ENCODE measurements at places on chromosomes 12 and 14. TPM values are rescaled to one million over a fixed set of nuclear protein-coding genes. Genes with fewer than 3 reads are reported as not detected.

Gene LRRIQ1
- total RNA-seq = not detected

Gene LRRC10
- 50.8 TPM for total RNA-seq

Gene TNFAIP2
- total RNA-seq = 50.5 TPM

Gene KRT1
- total RNA-seq = 0.15 TPM

Gene RASSF9
- 6.1 TPM for total RNA-seq

Gene ASB2
- total RNA-seq = 268 TPM

Gene SYNDIG1L
- 0.22 TPM for total RNA-seq

Gene RNU4-1
- total RNA-seq = 1,438 TPM

Gene OTX2
- not detected for total RNA-seq

Gene SERPINA10
- not detected for total RNA-seq

Gene CD163
- total RNA-seq = 64.5 TPM

Gene LRP1-AS
- not detected for total RNA-seq

Gene B4GALNT1
- 5.1 TPM for total RNA-seq

Gene C12orf56
- total RNA-seq = not detected

Gene KRT5
- total RNA-seq = 1.1 TPM

Gene FAM186B
- 0.47 TPM for total RNA-seq

Gene MGP
- 295 TPM for total RNA-seq

Gene TMEM233
- total RNA-seq = 0.25 TPM

Gene SOX5
- 4.0 TPM for total RNA-seq

Gene ENDOU
- total RNA-seq = 0.30 TPM

Gene AMDHD1
- total RNA-seq = 0.35 TPM

Gene GRIP1
- 7.7 TPM for total RNA-seq

Gene SERPINA9
- total RNA-seq = not detected
